ENCODE measurements at places on chromosomes 6 and 20.
A peak's percentile ranks its signal among the peaks of the same experiment; 100 is the strongest.

- no peak for DNase-seq
Measured at GRCh38 chr6:159095616-159096015, 50.8 kb upstream of the TAGAP start.

- DNase-seq, result no peak
Measured at GRCh38 chr6:157631412-157631811, 191.6 kb upstream of the SNX9 start.

GRCh38 chr20:20341371-20341770 is 26.5 kb upstream of the INSM1 start:
- no peak for DNase-seq

- peak; percentile 4 for DNase-seq
Measured at GRCh38 chr20:18314786-18315406, 26.6 kb downstream of the ZNF133 start.

DNA sequence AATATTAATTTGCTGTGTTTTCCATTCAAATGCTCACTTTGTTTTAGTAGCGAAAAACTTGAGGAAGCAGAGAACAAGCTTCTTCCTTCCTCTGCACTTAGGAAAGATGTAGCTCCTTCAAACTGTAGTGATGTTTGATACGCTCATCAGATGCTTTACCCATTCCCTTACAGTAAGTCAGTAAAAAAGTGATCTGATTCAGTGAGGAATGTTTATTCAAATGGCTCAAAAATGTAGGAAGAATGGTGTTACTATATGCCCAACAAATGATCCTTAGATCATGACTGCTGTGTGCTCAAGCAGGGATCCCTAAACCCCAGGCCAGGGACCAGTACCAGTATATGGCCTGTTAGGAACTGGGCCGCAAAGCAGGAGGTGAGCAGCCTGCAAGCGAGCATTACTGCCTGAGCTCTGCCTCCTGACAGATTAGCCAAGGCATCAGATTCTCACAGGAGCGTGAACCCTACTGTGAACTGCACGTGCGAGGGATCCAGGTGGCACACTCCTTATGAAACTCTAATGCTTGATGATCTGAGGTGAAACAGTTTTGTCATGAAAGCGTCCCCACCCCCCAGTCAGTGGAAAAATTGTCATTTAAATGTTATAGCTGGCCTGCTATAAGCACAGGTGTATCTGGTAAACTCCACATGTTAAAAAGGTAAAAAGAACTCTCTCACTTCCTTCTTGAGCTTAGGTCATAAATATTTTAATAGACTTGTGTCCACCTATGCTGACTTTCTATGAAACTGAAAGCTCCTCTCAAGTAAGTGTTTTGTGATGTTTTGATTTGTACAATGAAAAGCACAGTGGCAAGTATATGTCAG is 187.2 kb downstream of the FOXC1 start:
- no peak for DNase-seq

DNA sequence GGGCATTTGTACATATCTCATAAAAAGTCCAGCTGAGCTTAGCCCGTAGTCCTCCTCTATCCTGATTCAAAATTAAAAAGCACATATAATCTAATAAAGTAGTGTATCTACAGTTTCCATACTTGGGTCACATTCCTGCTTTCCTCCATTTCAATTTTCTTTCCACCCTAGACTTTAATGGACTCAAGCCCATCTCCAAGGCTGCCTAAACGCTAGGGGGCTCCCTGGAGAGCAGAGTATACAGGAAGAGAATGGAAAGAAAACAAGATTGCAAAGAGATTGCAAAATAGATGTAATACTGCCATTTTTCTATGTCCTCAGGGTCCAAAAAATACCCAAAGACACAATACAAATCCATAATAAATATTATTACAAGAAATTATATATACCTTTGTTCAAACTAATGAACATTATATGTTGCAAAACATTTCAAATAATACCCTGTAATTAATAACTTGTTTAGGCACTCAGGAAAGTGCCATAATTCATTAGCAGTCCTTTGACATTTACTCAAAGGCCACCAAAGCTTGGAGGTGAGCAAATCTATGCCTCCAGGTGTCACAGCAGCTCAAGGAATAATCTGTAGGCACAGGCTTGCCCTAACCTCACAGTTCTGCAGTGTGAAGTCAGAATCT is 2.4 kb upstream of the MCM3 start:
- DNase-seq, result peak; percentile 35

DNA sequence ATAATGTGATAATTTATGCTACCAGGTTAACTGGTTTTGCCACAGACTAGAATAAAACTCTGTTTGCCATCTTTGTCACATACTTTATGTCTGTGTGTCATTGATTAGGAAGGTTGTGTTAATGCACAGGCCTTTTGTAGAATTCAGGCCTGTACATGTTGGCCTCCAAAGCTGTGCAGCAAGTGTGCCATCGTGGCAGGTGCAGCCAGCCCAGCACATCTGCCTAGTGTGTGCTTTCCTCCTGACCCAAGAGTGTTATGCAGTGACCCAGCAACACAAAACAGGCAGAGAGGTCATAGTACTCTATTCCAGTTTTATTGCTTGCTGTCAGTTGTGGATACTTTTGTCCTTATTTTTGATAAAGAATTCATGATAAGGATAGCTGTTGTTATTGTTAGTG is 3.7 kb downstream of the MAP3K4 start:
- DNase-seq, result no peak

- DNase-seq, result no peak
Measured at GRCh38 chr6:112466373-112467151, 119.4 kb downstream of the RFPL4B start.

GRCh38 chr20:59848182-59848581 is 85.3 kb downstream of the SYCP2 start:
- no peak for DNase-seq

DNA sequence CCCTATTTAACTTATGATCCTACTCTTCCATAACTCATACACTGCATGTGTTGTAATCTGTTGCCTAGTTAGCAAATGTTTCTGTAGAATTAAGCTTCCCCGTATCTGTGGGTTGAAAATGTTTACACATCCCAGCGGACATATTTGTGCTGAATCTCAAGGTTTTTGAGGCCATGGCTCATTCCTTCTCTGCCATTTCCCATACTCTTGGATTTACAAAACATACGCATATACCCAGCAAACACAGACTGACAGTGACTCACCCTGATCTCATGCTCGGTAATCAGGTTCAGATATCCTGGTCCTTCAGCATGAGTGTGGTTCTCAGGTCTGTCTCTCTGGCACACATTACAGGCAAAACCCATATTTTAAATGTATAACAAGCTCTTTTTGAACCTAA is 58.7 kb downstream of the AGPAT4 start:
- peak; percentile 87 for DNase-seq

DNA sequence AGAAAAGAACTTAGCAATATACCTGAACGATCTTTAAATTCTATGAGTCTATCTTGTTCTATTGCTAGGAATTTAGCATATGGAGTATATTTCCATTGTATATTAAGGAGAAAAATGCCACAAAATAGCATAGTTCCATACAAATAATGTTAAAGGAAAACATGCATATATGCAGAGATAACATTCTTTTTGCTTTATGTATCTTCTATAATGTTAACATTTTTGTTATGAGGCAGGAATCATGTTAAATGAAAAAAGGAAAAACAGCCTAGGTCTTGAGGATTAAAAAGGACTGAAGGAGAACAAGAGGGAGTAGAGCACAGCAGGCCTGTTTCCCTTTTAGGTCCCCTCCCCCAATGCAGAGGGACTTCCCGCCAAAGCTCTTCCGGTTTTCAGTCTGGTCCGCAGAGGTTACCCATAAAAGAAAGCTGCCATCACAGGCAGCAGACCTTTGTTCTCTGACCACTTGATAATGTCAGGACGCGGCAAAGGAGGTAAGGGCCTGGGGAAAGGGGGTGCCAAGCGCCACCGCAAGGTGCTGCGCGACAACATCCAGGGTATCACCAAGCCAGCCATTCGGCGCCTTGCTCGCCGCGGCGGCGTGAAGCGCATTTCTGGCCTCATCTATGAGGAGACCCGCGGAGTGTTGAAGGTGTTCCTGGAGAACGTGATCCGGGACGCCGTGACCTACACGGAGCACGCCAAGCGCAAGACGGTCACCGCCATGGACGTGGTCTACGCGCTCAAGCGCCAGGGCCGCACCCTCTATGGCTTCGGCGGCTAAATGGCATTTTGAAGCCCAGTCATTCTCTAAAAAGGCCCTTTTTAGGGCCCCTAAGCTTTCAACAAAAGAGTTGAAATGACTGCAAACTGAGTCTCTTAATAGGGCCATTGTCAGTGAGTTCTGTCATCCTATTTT is 108.4 kb upstream of the PRSS16 start:
- DNase-seq, result peak; percentile 13

DNA sequence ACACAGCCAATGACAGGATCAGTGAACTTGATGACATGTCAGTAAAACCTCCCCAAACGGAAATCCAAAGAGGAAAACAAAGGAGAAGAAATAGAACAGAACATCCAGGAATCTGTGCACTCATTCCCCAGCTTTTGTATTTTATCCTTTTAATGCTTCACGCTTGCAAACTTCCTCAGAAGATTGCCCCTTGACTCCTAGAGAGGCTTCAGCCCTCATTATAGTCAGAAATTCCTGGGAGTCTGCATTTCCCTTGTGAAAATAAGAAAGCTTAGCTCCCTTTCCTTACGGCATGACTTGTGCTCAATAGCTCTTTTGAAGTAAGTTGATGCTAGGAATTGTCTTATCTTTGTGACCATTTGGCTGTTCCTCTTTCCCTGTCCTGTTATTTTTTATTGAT is 313.6 kb upstream of the OPRM1 start:
- DNase-seq, result no peak

GRCh38 chr20:50540620-50541605 is 30.7 kb downstream of the PTPN1 start:
- peak; percentile 81 for DNase-seq

Data from trophoblast cell (in vitro differentiated cells and primary cell).